A172 (cell line): ENCODE measurements at places on chromosomes 11 and 22. TPM values are rescaled to one million over a fixed set of nuclear protein-coding genes. Genes with fewer than 3 reads are reported as not detected.

EHD1 gene
- 81.4 and 117 TPM in 2 replicates for total RNA-seq

OSM gene
- not detected in 2 replicates for total RNA-seq

CD3D gene
- total RNA-seq = not detected in 2 replicates

THY1 gene
- total RNA-seq = 276 and 329 TPM in 2 replicates

DMC1 gene
- 0.10 and 0.28 TPM in 2 replicates for total RNA-seq
